Psoas muscle (tissue), 8 donors: ENCODE measurements at places on chromosomes 13 and 19.

DNA sequence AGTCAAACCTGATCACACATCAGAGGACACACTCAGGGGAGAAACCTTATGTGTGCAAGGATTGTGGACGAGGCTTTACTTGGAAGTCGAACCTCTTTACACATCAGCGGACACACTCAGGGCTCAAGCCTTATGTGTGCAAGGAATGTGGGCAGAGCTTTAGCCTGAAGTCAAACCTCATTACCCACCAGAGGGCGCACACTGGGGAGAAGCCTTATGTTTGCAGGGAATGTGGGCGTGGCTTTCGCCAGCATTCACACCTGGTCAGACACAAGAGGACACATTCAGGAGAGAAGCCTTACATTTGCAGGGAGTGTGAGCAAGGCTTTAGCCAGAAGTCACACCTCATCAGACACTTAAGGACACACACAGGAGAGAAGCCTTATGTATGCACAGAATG lies 8.2 kb upstream of the ZNF527 start:
- no peak for DNase-seq

- DNase-seq = no peak
Observed at GRCh38 chr19:48633148-48634035, 3.8 kb downstream of the DBP start.

- no peak for DNase-seq
Observed at GRCh38 chr13:60152114-60152513, 11.6 kb downstream of the DIAPH3 start.

GRCh38 chr13:49597043-49597641 lies 11.8 kb upstream of the RCBTB1 start:
- DNase-seq = no peak

- no peak for DNase-seq
Observed at GRCh38 chr13:52837850-52838249, 10.6 kb downstream of the PCDH8 start.

GRCh38 chr19:8391198-8392016 lies 1.2 kb downstream of the RAB11B start:
- peak; percentile 60 for DNase-seq

DNA sequence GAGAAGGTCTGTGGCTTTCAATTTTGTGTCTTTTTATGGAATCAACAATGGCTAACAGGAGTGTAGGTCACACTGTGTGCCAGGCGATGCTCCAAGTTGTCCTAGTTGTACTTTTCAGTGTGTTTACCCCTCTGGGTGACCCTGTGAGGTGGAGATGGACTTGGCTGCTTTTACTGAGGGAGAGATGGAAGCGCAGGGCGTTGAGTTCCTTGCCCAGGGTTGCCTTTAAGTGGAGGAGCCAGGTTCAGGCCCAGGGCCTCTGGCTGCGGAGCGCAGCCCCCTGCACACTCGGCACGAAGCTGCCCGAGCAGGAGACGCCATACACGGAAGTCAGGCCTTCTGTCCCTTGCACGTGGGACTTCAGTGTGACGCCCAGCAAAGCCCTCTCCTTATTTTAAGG lies 112.8 kb downstream of the RAB20 start:
- DNase-seq = no peak

- DNase-seq = no peak
Observed at GRCh38 chr19:11657307-11657706, 60.0 kb downstream of the ZNF627 start.

DNA sequence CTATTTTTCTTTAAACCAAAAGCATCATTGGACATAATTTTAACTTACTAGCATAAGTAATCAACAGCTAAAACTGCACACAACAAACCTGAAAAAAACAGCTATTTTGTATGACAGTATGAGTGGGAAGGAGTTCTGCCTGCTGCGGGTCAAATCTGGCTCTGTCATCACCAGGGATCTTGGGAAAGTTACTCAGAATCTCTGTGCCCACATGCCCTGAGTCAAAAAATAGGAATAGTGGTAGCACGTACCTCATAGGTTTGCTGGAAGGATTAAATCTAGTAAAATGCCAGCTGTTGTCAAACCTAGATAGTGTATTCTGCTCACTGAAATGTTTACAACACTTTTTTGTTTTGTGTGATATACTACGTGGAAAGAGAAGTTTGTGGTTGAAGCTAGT lies 1.1 kb downstream of the CLN5 start:
- DNase-seq = no peak

- DNase-seq = no peak
Observed at GRCh38 chr13:113781571-113781970, 22.5 kb downstream of the TMEM255B start.

DNA sequence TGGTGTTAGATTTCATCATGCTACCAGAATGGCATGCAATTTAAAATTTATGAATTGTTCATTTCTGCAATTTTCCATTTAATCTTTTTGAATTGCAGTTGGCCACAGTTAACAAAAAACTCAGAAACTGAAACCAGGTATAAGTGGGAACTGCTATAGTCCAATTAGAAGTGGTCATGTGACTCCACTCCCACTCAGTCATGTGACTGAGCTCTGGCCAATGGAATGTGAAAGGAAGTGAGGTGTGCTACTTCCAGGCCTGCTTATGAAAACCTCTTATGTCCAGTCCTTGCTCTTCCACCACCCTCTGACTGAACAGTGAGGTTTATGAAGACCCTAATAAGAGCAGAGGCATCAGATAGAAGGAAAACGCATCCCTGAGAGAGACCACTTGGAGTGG lies 47.0 kb downstream of the DLEU7 start:
- no peak for DNase-seq

DNA sequence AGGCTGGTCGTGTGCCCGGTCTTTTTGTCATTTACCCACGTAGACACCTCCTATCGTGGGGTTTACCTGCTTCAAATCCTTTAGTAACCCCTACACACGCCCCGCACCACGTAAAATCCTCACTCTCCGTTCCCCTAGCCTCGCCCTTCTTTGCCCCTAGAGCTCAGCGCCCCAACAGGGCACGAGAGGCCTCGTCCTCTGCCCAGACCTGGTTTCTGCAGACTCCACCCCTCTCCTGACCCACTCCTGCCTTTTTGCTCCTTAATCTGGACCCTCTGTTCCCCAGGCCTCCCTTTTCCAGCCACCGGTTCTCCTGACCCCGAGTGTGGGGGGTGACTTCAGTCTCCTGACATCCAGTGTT lies 412 bp downstream of the ZNF528 start:
- peak; percentile 8 for DNase-seq

DNA sequence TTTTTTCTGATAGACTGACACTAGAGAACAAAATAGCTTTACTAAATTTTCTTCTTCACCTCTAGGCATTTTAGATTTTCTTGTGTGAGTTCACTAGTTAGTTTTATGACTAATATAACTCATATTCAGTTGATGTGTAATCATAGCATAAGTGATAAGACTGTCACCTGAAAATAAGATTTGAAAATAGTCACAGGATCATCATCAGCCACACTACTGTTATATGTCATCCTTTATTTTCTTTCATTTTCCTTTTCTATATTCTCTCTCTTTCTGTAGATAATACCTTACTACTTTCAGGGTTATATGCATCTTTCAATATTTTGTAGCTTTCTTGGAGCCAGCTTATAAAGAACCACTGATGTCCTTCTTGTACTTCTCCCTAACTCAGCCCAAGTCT lies 292.6 kb downstream of the TDRD3 start:
- DNase-seq = no peak

GRCh38 chr19:4511300-4512054 lies 6.8 kb downstream of the PLIN4 start:
- DNase-seq = peak; percentile 56

DNA sequence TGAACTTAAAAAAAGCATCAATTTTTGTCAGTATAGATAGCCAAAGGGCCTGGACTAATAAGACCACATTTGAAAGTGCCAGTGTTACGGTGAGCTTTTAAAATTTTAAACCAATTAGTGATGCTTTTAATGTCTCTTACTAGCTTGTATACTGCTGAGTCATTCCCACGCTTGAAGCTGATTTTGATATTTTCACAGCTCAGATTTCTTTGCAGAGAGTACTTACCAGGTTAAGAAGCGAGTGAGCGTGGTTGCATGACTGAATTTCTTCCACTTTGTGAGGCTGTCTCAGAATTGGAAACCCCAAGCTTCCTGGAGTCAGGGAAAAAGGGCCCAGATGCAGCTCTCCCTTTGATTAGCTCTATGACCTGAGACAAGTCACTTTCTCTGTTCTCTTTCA lies 74.5 kb upstream of the NBEA start:
- DNase-seq = no peak

DNA sequence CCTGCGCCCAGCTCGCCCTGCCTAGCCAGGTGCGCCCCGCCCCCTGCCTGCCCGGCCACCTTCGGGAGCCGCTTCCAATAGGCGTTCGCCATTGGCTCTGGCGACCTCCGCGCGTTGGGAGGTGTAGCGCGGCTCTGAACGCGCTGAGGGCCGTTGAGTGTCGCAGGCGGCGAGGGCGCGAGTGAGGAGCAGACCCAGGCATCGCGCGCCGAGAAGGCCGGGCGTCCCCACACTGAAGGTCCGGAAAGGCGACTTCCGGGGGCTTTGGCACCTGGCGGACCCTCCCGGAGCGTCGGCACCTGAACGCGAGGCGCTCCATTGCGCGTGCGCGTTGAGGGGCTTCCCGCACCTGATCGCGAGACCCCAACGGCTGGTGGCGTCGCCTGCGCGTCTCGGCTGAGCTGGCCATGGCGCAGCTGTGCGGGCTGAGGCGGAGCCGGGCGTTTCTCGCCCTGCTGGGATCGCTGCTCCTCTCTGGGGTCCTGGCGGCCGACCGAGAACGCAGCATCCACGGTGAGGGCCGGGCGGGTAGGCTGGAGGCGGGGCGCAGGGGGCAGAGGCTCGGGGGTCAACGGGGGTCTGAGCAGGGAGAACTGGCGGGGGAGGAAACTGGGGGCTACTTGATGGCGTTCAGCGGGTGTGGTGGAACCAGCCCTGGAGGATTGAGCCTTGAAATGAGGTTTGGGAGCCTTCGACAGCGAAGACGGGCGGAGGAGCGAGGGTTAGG lies at the start of gene SPINT2:
SPINT2 (plus strand) TSS at position 88 of the 727 bp plus-strand sequence; CDS start at position 408, 320 bp downstream.
- DNase-seq = no peak

GRCh38 chr19:31254180-31254551 lies 95.1 kb downstream of the TSHZ3 start:
- peak; percentile 37 for DNase-seq

- DNase-seq = no peak
Observed at GRCh38 chr13:43036351-43037250, 13.2 kb downstream of the DNAJC15 start.

- no peak for DNase-seq
Observed at GRCh38 chr19:31249217-31249616, 100.0 kb downstream of the TSHZ3 start.

- DNase-seq = no peak
Observed at GRCh38 chr13:72125561-72125960, 258.6 kb upstream of the DACH1 start.

- no peak for DNase-seq
Observed at GRCh38 chr19:36121486-36122124, 6.3 kb downstream of the TBCB start.

- DNase-seq = no peak
Observed at GRCh38 chr13:28684257-28684656, 25.3 kb downstream of the POMP start.

DNA sequence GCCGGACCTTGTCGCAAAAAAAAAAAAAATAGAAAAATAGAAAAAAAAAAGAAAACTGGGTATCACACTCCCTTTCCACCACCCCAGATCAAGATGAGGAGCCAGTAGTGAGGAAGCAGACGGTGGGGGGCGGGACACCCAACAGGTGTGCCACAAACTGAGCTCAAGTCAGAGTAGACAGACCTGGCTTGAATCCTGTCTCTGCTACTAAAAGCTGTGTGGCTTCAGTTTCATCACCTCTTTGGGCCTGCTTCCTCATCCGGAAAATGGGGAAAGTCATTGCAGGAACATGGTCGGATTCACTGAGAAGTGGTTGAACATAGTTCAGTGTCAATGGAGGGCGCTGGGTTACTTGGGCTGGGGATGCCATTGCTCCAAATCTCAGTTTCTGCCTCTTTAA lies 2.9 kb downstream of the HIF3A start:
- peak; percentile 8 for DNase-seq

DNA sequence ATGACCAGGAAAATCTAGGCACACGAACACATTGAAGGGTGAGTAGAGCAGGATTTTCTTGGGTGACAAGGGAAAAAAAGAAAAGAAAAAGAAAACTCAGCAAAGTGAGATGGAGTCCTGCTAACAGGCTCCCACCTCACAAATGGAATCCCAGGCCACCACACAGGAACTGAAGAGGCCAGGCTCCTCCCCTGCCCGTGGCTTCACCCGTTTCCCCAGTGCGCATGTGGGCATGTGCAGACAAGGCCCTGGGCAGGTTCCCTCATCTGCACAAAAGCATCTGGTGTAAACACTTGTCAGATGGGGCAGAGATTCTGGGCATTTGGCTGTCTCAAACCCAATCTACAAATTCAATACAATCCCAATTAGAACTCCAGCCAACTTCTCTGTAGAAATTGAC lies 24.5 kb downstream of the CFAP97D2 start:
- no peak for DNase-seq

- DNase-seq = no peak
Observed at GRCh38 chr13:108787700-108788414, 158.4 kb downstream of the MYO16 start.

- peak; percentile 3 for DNase-seq
Observed at GRCh38 chr19:45920458-45920857, 5.9 kb upstream of the NANOS2 start.

DNA sequence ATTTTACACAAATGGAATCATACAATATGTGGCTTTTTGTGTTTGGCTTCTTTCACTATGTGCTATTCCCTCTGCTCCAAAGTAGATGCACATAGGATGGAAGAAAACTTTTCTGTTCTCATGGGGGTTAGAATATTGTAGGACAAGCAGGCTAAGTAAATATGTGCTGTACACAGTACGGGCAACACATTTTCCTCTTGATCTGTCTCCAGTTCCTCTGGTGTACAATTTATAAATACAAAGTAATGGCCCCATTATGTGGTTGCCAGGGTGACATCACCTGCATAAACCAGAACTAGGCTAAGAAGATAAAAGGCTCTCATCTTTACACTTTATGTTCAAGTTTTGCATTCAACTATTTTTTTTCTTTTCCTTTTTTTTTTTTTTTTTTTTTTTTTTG lies 41.0 kb upstream of the SOX21 start:
- no peak for DNase-seq

DNA sequence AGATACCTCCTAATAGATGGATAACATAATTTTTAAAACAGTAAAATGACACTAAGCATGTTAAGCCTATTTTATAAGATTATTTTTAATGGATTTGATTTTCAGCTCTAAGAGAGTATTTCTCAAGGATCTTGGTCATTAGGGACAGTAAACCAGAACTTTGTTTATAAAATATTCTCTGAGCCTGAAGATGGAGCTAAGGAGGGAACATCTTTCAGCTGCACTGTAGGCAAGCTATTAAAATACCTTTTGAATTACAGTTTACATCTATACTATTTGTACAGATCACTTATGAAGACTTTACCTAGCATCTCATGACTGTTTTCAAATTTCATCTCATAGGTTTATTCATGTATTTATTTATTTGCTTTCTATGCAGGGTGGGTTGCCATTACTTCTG lies 345.3 kb downstream of the MYO16 start:
- no peak for DNase-seq

DNA sequence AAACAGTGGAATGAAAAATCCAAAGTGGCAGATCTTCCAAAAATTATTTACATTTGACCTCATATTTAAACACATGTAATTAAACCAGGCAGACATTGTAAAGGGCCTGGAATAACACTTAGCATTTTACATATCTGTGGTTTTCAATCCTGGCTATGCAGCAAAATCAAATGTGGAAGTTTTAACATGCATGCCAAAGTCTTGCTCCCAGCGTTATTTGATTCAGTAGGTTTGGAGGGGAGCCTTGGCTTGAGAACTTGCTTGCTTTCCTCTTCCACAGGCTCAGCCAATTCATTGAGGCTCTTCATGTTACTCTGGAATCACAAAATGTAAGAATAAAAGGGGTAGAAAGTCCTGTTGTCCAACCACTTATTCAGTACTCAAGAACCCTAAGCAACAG lies 42.5 kb upstream of the INTS6 start:
- no peak for DNase-seq

- no peak for DNase-seq
Observed at GRCh38 chr19:18633321-18633720, 3.5 kb upstream of the KLHL26 start.
